ENCODE measurements at places on chromosomes 7 and 10.
A peak's percentile ranks its signal among the peaks of the same experiment; 100 is the strongest.

DNA sequence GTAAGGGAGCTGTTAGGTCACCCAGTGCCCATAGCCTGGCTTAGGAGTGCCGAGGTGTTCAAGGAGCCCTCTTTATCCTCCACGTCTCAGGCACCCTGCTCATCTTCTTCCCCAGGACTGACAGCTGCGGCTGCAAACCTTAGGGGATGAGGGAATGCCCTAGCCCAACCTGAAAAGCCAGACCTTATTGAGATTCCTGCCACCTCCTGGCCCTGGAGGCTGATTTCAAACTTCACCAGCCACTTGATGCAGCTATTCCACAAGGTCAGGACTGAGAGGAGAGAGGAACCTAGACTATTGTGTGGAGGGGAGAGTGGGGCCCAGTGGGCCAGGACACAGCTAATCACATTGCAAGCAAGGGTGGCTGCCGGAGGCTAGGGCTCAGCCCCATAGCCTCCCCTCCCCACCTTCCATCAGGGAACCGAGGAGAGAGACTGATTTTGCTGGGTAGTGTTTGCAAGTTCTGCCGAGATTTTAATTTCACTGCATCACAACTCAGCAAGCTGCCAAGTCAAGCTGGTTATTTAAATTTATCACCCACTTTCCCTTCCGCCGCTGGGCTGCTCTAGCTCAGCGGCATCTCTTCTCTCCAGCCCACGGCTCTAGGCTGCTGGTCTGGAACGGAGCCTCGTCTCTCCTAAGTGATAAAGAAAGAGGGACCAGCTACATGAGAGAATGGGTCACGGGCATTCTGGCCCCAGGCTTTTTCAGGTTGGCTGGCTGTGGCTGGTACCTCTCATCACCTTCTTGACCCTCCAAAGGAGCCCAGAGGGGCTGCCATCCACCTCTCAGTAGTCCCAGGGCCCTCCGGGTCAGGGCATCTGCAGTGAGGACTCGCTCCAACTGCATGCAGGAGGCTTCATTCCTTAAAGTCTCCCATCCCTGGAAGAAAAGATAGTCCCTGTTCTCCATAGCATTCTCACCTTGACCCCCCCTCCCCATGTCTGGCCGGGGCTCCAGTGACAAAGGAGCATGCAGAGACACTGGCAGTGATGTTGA, 66.7 kb downstream of the PAX2 start:
- DNase-seq = no peak

DNA sequence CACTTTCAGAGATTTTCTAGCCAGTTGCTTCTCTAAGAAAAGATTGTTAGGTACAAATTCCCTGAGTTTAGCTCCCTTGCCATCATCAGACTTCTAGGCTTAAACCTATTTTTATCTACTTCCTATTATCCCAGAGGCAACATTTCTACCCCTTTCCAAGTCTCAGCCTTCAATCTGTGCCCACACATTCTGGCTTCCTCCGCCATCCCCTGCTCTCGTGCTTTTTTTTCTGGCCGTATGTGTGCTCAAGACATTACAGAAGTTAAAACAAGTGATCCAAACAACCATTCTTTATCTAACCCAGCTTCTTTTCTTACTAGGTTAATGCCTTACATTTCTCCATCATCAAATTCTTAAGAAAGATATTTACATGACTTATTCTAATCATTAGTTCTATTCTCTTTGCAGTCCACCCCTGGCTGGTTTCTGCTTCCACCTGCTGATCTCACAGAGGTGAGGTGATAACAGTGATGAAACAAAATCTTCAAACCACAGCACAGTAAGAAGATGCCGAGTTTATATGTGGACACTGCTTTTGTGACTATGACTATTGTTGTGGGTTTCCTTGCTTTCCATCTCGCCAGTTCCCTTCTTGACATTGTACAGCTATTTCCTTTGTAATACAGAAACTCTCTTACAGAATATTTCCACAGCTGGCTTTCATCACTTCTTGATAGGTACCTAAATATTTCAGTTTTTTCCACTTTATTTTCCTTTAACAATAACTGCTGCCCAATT, 18.3 kb upstream of the CDK6 start:
- DNase-seq = no peak

GRCh38 chr7:45914911-45915310, 6.2 kb downstream of the IGFBP3 start:
- DNase-seq = no peak

- no peak for DNase-seq
These were observed 32.8 kb upstream of the MEOX2 start for GRCh38 chr7:15719311-15719710.

- no peak for DNase-seq
These were observed 876 bp downstream of the DNAH11 start for GRCh38 chr7:21543528-21544302.

DNA sequence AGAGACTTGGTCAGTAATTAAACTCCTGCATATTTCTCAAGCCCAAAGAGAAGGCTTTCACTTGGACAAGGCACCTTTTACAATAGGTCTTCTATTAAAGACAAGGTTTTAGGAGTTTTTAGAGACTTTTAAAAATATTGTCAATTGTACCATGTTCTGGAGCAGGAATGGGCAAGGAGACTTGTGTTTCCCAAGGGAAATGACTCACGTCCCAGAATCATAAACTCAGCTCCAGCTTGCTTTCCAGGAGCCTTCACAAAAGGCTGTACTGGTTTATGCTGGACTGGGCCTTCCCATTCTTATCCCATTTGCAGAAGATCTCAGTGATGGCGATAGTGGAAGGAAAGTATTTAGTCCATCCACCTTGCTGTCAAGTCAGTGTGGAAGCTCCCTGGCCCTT, 7.8 kb upstream of the GLI3 start:
- peak; percentile 84 for DNase-seq

DNA sequence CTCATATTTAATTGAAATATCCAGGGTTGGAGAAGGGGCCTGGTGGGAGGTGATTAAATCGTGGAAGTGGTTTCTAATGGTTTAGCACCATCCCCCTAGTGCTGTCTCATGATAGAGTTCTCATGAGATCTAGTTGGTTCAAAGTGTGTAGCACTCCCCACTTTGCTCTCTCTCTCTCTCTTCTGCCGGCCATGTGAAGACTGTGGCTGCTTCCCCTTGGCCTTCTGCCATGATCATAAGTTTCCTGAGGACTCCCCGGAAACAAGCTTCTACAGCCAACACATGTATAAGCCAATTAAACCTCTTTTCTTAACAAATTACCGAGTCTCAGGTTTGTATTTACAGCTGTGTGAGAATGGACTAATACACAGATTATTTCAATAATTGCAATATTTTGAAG, 305.8 kb upstream of the KCND2 start:
- DNase-seq = no peak

DNA sequence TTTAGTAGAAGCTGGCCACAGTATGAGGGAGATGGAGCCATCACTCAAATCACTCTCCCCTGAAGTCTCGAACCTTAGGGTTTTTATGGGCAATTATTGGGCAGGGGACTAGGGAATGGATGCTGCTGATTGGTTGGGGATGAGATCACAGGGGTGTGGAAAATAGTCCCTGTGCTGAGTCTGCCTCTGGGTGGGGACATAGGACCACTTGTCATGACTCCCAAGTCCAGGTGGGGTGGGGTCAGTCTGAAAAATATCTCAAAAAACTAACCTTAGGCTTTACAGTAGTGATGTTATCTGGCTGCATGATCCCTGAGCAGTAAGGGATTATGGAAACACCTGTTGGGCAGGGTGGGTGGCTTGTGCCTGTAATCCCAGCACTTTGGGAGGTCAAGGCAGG, 98.6 kb downstream of the XRCC2 start:
- no peak for DNase-seq

DNA sequence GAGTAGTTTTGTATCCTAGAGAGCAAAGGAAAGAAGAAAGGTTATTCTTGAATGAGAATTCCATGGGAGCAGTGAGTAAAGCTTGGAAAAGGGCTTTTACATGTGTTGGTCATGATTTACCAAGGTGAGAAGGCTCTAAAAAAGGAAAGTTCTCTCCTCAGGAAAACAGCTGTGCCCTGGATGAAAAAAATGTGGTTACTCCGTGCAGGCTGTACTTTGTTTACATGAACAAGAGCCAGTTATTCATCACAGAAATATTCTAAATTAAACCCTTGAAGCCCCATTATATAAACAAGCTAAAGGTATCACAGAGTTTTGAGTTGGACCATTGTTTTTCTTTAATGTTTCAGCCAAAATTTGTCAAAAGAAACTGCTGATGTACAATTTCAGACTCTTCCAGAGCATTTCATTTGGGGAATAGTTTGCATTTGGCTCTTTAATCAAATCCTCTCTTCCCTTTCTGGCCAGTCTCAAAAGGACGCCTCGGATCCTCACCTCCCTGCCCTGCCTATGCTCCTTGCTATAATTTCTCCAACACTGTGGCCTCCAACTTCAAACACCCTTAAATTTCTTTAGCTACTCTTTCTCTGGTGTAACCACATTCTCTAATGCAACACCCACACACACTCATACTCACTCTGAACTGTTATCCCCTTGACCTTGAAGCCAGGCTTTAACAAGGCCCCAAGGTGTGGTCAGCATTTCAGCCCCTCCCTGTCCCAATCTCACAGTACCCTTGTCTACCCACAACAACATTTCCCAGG, 47.4 kb downstream of the AFAP1L2 start:
- DNase-seq = peak; percentile 43

DNA sequence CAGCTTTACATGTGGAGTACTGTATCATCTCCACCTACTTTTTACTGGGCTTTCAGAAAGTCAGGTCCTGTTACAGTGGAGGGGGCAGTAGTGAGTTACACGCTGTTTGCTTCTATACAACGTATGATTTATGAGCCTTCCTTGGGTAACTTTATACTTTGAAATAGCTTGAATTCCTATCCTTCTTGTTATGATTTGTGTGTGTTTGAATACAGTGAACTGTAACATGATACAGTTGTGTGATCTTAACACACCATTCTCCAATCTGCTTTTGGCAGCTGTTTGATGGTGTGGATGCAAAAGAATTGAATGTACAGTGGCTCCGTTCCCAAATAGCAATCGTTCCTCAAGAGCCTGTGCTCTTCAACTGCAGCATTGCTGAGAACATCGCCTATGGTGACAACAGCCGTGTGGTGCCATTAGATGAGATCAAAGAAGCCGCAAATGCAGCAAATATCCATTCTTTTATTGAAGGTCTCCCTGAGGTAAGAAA, 41.7 kb downstream of the SP8 start:
- no peak for DNase-seq

GRCh38 chr7:78153285-78153684, 354.7 kb downstream of the PHTF2 start:
- DNase-seq = no peak

GRCh38 chr7:150567169-150567568, at the start of gene GIMAP4:
Gene GIMAP4, plus strand, starts transcription at chr7:150567390. Its CDS starts 2,512 bp downstream, at chr7:150569902.
- no peak for DNase-seq

GRCh38 chr7:84529480-84530205, 335.1 kb upstream of the SEMA3A start:
- DNase-seq = peak; percentile 53

GRCh38 chr10:100007231-100008141, 2.3 kb downstream of the DNMBP start:
- DNase-seq = no peak

- peak; percentile 5 for DNase-seq
These were observed 1127.7 kb downstream of the REEP3 start for GRCh38 chr10:64648915-64649314.

- DNase-seq = peak; percentile 49
These were observed 11.1 kb upstream of the CPA1 start for GRCh38 chr7:130369110-130369711.

DNA sequence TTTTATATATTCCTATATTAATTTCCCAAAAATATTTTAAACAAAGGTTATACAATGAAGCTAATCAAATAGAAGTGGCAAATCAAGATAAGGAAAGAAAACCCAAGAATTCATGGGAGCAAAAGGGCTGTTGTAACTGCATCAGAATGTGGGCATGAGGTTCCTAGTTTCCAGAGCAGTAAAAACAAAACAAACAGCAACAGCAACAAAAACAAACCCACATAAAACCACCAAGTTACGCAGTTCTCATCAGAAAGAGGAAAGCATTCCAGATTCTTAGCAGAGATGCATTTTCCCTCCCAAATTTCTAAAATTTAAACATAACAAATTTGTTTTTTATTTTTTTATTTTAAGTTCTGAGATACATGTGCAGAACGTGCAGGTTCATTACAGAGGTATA, 34.8 kb upstream of the MSMB start:
- no peak for DNase-seq

GRCh38 chr10:99661377-99661763, 2.1 kb downstream of the ENTPD7 start:
- peak; percentile 92 for DNase-seq

DNA sequence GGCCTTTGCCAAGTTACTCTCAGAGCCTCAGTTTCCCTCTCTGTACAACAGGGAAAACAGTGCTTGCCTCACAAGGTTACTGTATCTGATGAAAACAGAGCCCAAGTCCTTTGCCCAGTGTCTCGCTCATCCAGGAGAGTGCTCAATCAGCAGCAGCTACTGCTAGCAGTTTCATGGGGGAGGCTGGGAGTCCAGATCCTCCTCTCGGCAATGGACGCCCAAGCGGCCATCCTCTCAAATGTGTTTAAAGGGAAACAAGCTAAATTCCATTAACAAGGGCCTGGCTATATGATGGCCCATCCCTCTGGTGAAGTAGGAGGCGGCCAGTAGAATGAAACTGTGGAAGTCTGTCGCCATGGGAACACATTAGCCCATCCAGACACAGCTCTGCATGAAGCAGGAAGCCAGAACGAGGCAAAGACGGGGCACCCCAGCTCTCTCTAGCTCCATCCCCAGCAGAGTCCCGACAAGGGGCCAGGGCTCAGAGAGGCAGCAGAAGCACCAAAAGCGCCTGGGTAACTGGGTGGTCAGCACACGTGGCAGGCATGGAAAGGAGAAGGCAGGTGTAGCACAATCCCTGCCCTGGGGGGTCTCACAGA, 35.2 kb downstream of the FAM53B start:
- no peak for DNase-seq

DNA sequence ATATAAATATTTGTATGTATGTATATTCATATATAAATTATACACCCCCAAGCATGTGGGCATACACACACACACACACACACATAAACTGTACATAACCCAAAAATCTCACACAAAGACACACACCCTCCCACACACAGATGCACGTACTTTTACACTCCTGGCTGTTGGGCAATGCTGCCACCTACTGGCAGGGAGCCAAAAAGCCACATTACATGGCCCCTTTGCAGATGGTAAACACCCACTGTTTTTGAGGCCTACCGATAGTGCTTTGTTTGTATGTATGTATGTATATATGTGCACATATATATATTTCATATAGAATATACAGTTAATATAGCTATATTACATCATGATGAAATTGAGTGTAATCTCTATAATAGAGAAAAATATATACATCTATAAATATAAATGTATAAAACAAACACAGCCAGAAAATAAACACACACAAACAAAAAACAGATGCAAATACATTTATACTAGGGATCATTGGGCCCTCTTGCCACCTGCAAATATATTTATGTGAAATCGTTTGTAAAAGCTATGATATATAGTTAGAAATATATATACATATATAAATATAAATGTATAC, 120.1 kb upstream of the ACBD5 start:
- peak; percentile 57 for DNase-seq

- DNase-seq = no peak
These were observed 3.1 kb upstream of the ANTXRL start for GRCh38 chr10:46283580-46284285.

GRCh38 chr10:69287181-69287580, 8.9 kb downstream of the HK1 start:
- DNase-seq = no peak

Measured in HT1080 (cell line).